ENCODE measurements at places on chromosomes 3 and 15. TPM values are rescaled to one million over a fixed set of nuclear protein-coding genes. Genes with fewer than 3 reads are reported as not detected.

- H3K27me3 ChIP-seq: no peaks in the 10 kb centered on the region
- no peak overlapping the region for H3K4me3 ChIP-seq
Observed at GRCh38 chr3:148147903-148148302, 549.8 kb upstream of the AGTR1 start.

- H3K36me3 ChIP-seq: no peaks in the 10 kb centered on the region
- no peak overlapping the region for H3K4me3 ChIP-seq
- DNase-seq: no peak
- no peak overlapping the region for H3K27ac ChIP-seq
Observed at GRCh38 chr15:33043636-33044035, 150.9 kb downstream of the FMN1 start.

SEMA3B gene
- 1.5 TPM for total RNA-seq

TNFAIP8L3 gene
- not detected for total RNA-seq

- DNase-seq: no peak
- peaks cover 37% of the 10 kb centered on the region for H3K27me3 ChIP-seq
- no peaks in the 10 kb centered on the region for H3K4me1 ChIP-seq
- no peak overlapping the region for H3K4me3 ChIP-seq
- no peak overlapping the region for H3K27ac ChIP-seq
Observed at GRCh38 chr15:68488966-68489365, 57.0 kb upstream of the ITGA11 start.

NANOGP8 gene
- total RNA-seq: not detected

DNA sequence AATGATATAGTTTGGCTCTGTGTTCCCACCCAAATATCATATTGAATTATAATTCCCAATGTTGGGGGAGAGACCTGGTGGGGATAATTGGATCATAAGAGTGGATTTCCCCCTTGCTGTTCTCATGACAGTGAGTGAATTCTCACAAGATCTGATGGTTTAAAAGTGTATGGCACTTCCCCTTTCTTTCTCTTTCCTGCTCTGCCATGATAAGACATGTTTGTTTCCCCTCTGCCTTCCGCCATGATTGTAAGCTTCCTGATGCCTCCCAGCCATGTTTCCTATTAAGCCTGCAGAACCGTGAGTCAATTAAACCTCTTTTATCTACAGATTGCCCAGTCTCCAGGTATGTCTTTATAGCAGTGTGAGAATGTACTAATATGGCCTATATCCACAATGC is 126.7 kb upstream of the GMNC start:
- DNase-seq: no peak
- no peak overlapping the region for H3K27ac ChIP-seq
- H3K27me3 ChIP-seq: no peaks in the 10 kb centered on the region

- H3K4me1 ChIP-seq: no peaks in the 10 kb centered on the region
- DNase-seq: no peak
- no peak overlapping the region for H3K4me3 ChIP-seq
- no peaks in the 10 kb centered on the region for H3K36me3 ChIP-seq
Observed at GRCh38 chr3:62527474-62527873, 154.1 kb upstream of the FEZF2 start.

CDHR4 gene
- total RNA-seq: 0.35 TPM

- H3K4me1 ChIP-seq: peaks cover 13% of the 10 kb centered on the region
- H3K27ac ChIP-seq: no peak overlapping the region
- H3K36me3 ChIP-seq: no peaks in the 10 kb centered on the region
- H3K4me3 ChIP-seq: no peak overlapping the region
- no peak for DNase-seq
Observed at GRCh38 chr3:52986938-52987337, 58.9 kb downstream of the SFMBT1 start.

NDN gene
- total RNA-seq: not detected

CSTA gene
- total RNA-seq: not detected

DNA sequence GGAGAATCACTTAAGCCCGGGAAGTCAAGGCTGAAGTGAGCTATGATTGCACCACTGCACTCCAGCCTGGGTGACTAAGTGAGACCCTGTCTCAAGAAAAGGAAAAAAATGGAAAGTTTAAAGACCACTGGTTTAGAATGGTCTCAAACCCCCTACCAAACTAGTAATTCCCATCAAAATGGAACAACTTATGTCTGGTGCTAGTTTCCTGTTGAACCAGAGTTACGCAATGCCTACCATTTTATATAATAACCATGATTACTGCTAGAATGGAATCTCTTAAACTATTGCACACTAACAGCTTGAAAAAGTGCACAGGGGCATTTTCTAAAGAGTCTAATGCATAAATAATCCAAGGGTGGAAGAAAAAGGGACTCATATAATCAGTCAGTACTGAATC is 43.6 kb downstream of the DMXL2 start:
- H3K27ac ChIP-seq: no peak overlapping the region
- H3K4me3 ChIP-seq: no peak overlapping the region
- no peaks in the 10 kb centered on the region for H3K27me3 ChIP-seq
- DNase-seq: no peak

GRCh38 chr3:60571511-60571910 is 679.7 kb downstream of the FHIT start:
- DNase-seq: no peak
- no peaks in the 10 kb centered on the region for H3K36me3 ChIP-seq
- H3K4me3 ChIP-seq: no peak overlapping the region

GRCh38 chr3:52494445-52494844 is 693 bp upstream of the STAB1 start:
- H3K4me3 ChIP-seq: no peak overlapping the region
- peaks cover 10% of the 10 kb centered on the region for H3K27me3 ChIP-seq
- no peak for DNase-seq
- H3K36me3 ChIP-seq: peaks cover 31% of the 10 kb centered on the region

ANKRD63 gene
- total RNA-seq: 0.23 TPM

GRCh38 chr3:66483409-66483906 is 17.4 kb downstream of the LRIG1 start:
- no peaks in the 10 kb centered on the region for H3K36me3 ChIP-seq
- H3K27ac ChIP-seq: no peak overlapping the region
- DNase-seq: no peak
- no peak overlapping the region for H3K4me3 ChIP-seq
- no peaks in the 10 kb centered on the region for H3K27me3 ChIP-seq

GRCh38 chr3:105527949-105528348 is 161.2 kb downstream of the ALCAM start:
- no peak overlapping the region for H3K27ac ChIP-seq
- no peaks in the 10 kb centered on the region for H3K4me1 ChIP-seq
- H3K27me3 ChIP-seq: no peaks in the 10 kb centered on the region
- DNase-seq: no peak

- no peaks in the 10 kb centered on the region for H3K36me3 ChIP-seq
- no peak overlapping the region for H3K27ac ChIP-seq
- DNase-seq: no peak
- H3K4me1 ChIP-seq: peaks cover 11% of the 10 kb centered on the region
- H3K27me3 ChIP-seq: no peaks in the 10 kb centered on the region
Observed at GRCh38 chr15:59295261-59296001, 77.2 kb downstream of the MYO1E start.
